T-helper 9 cell (primary cell): ENCODE measurements at places on chromosomes 6 and 20.

GRCh38 chr6:155493694-155494143 lies 38.1 kb upstream of the NOX3 start:
- no peak for DNase-seq

GRCh38 chr6:42507195-42507594 lies 55.5 kb upstream of the TRERF1 start:
- DNase-seq = no peak

DNA sequence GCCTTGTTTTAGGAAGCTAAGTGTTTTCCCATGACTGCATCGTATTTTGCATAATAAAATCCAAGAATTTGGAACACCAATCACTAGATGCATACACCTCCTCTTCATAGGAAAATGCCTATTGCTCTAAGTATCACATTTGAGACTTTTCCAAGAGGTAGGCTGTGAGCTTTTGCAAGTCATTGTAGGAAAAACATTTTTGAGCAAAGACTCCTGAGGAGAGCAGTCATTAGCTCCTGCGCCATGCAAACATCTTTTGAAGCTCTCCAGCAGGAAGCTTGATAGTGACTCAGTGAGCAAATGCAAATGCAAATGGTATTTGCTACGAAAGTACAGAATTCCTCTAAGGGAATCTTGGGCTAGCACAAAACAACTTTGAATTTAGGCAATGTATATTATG lies 750.4 kb downstream of the QKI start:
- DNase-seq = no peak

DNA sequence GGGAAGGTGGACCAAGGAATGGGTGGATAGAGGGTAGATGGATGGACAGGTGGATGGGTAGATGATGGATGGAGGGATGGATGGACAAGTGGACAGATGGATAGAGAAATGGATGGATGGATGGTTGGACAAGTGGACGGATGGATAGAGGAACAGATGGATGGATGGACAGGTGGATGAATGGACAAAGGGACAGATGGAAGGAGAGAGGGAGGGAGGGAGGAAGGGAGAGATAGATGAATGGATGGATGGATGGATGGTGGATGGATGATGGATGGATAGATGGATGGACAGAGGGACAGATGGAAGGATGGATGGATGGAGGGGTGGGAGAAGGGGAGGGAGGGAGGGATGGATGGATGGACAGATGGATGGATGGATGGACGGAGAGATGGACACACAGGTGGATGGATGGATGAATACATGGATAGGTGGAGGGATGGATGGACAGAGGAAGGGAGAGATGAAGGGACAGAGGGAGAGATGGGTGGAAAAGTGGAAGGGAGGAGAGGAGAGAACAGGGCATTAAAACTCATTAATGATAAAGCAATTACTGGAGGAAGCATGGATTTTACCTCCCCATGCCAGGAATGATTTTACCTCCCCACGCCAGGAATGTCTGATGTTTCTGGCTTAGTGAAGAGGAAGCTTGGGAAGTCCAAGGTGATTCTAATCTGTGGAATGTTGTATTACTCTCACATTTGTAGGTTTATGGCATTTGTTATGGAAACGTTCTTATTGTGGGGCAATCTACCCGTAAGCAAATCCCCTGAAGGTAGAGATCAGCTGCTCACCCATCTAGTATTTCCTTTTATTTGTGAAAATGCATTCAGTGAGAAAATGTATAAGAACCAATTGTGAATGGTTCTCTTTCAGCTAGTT lies 383.3 kb downstream of the TAF4 start:
- no peak for DNase-seq

DNA sequence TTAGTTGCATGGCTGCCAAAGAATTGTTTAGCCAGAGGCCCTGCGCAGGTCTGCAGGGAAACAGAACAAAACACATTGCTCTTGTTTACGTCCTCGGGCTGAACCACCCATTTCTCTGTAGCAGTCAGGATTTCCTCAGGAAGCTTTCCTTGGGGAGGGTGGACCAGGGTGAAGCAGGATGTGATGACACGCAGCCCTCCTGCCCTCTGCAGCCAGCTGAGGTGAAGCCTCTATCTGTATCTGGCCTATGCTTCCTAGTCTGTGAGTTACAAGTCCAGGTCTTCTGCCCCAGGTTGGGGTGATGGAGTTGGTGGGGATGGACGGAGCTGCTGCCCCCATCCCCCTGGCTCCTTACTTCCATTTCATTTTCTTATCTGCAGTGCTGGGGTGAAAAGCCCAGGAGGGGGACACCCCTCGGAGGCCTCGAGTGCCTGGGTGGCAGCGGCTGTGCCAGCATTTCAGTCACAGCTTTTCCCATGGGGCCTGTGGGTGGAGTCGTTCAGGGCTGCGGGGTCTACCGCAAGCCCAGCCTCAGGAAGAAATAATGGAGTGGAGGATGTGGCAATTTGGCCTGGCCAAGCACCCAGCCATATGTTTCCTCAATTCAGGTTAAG lies 24.9 kb downstream of the SASH1 start:
- DNase-seq = no peak

- no peak for DNase-seq
Measured at GRCh38 chr6:152107973-152108372, 300.5 kb downstream of the ESR1 start.

DNA sequence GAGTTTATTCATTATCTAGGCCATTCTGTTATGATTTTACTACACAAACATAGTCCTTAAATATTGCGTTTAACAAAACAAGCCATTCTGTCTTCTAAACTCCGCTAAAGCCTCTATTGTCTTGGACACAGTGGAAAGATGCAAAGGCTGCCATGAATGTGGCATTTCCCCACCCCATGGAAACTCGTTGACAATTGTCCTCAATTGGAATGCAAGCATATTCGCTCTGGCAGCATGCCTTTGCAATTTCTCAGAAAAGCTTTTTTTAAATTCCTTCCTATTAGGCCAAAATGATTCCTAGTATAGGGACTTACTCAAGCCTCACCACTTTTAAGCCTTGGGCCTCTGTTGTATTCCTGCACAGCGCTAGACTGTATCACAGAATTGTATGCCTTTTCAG lies 22.8 kb downstream of the OR2A4 start:
- DNase-seq = no peak

GRCh38 chr6:51843456-51844056 lies 243.9 kb downstream of the PKHD1 start:
- no peak for DNase-seq

GRCh38 chr6:136593748-136594490 lies 43.7 kb upstream of the MAP7 start:
- DNase-seq = no peak

GRCh38 chr6:28794175-28795002 lies 129.4 kb downstream of the TRIM27 start:
- DNase-seq = no peak

DNA sequence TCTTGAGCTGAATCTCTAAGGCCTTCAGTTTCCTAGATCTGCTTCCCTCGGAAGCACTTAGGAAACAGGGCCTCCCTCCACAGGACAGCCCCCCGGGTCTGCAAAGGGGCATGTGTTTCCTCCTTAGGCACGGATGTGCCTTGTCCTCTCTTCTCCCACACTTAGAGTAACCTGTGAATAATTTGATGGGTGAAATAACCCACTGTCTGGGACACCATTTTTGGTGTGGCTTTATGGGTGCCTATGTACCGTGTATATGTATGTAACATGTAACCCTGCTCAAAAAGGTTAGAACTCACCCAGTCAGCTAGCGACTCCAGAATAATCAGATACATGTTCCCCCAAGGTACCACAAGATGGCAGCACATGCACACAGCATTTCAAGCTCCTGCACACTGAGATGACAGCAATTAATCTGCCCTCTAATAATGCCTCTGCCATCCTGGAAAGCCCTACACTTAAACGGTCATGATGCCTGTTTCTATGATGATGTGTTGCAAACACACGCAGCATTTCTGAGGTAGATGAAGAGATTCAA lies 212.0 kb upstream of the PROKR2 start:
- DNase-seq = peak; percentile 56

DNA sequence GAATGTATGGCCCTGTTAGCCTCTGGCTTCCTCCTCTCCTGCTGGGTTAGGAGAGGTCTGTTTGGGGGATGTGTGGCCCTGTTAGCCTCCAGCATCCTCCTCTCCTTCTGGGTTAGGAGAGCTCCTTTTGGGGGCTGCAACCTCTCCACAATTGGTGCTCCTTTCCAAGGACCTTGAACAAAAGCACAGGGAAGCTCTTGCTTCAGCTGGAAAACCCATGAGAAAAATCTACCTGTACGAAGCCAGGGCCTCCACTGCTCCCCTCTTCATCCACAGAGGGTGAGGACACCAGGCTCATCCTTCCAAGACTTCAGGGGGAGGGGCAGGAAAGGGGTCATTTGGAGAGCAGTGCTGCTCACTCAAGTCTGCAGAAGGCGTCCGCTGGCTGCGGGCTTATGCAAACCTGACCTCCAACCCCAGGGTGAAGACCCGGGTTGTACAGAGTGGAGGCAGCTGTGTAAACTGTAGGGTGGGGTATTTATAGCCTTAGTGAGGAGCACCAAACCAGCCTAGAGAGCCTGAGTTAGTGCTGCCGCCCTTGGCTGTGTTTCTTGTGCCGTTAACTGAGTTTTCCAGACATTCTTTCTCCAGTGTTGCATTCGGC lies 62.1 kb downstream of the SLC24A3 start:
- DNase-seq = no peak

DNA sequence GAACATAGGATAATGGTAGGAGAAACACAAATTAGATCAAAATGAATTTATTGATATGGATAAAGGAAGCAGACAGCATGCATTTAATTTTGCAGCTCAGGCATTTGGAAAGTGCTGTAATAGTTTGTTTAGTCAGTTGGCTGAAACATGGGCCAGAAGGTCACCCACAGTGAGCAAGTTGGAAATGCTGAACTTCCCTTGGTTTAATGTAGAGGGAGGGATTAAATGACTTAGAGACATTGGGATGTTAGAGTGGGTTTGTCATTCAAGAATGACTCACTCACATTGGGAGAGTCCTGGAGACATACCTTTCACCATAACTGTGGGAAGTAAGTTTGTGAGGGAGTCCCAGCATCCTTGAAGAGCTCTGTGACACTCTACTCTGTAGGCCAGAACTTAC lies 231.5 kb upstream of the PLCB4 start:
- DNase-seq = no peak

DNA sequence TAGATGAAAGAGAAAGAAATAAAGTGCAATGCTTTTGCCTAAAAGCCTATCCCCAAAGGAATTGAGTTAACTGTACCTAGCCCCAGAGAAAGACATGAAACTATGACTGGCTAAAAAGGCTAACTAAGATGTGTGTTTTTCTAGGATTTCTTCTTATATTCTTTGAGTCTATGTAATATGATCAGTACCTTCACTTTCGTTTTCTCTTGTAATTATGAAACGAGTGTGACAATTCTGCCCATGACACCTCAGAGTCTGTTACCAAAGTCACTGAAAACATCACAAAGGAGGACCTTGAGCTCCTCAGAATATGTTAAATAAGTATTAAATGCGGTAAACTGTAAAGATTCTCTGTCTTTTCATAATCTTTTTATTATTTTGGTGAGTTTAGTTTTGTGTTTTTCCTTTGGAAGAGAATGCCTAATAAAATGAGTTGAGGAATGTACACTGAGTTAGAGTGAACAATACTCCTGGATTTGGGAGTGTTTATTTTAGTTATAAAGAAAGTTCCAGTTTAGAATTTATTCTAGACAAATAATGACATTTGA lies 141.3 kb downstream of the FUT9 start:
- DNase-seq = no peak

GRCh38 chr20:26167499-26167898 lies 470.8 kb upstream of the ZNF337 start:
- DNase-seq = no peak

- no peak for DNase-seq
Measured at GRCh38 chr6:146910611-146911010, 293.6 kb upstream of the STXBP5 start.

DNA sequence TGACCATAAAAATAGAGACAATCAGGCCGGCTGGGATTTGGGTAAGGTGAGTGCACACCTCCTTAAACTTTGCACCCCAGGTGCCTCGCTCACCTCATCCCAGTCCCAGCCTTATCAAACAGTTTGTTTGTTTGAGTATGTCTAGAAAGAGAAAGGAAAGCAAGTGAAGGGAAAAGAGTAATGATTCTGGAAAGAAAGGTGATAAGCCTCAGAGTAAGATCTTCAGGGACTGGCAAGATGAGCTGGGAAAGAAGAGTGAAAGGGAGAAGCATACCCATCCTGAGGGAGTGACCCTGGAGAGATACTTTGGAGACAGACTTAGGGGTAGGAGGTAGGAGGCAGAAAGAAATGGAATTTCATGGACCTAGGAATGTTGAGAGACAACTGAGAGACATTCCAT lies 1.7 kb downstream of the TAP2 start:
- no peak for DNase-seq

DNA sequence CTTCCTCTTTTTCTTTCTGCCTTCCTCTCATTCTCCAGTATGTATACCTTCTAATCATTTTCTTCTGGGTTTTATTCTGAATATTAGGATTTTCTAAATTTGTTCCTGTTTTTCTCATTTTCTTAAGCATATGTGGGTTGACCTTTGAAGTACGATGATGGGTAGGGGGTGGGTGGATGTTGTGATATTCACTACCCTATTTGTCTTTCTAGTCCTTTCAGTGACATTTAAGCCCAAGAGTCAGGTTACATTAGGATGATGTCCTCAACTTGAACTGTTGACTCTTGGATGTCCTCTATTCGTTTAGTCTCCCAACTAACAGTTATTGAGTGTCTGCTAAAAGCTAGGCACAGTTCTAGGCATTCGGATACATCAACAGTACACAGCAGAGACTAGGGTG lies 7.3 kb downstream of the ABT1 start:
- no peak for DNase-seq

- no peak for DNase-seq
Measured at GRCh38 chr6:105067329-105067728, 110.4 kb downstream of the LIN28B start.

DNA sequence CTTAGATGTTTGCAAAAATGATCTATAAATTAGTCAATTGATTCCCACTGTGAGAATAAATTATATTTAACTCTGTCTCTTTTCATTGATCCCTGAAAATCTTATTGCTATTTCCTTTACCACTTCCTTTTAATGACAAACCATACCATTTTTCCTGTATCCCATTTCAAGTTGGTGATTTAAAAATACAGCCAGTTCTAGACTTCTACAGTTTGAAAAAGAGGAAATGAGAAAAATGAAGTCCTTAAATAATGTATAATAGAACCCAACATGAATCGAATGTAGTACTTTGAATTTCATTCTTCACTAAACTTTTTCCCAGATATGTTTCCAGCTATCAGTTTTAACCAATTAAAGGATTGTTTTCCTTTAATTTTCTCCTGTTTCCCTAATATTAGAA lies 29.5 kb upstream of the SDHAF4 start:
- no peak for DNase-seq
